Coronary artery (tissue), 2 donors: ENCODE measurements at places on chromosomes 6 and 20.
A peak's percentile ranks its signal among the peaks of the same experiment; 100 is the strongest.

DNA sequence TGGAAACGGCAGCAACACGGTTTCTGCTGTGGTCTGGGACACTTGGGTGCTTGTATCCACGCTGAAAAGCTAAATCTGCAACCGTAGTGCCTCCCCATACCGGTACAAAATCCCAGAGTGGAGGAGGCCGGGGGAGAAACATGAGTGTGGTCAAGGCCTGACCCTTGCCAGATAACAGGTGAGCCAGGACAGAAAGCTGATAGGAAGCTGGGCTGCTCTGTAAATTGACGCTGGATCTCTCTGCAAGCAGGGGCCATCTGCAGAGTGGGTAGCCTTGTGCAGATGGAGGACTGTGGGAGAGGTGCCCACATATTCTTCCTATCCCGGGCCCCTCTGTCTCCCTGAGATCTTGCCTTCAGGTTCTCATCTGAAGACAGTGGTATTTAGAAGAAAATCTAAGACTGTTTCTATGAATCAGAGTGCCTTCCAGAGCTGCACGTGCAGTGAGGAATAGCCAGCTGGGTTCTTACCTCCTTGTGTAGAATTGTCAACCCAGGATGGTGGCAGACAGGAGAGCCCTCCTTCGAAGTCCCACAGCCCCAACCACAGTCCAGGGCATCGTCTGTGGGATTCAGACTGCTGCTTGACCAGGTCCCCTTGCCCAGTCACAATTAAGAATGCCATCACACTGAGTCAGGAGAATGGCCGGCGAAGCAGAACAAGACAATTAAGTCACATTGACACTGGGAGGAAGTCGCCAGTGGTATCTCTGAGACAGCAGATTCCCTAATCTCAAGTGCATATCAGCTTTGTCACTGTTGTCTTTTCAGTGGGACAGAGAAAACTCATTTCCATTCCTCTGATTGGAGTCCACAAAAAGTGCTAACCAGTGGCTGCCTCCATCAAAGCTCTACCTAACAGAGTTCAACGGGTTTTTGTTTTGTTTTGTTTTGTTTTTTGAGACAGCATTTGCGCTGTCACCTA lies 100.0 kb upstream of the RIPOR2 start:
- no peak for DNase-seq

GRCh38 chr6:39210450-39210849 lies 18.8 kb downstream of the KCNK5 start:
- DNase-seq: no peak

DNA sequence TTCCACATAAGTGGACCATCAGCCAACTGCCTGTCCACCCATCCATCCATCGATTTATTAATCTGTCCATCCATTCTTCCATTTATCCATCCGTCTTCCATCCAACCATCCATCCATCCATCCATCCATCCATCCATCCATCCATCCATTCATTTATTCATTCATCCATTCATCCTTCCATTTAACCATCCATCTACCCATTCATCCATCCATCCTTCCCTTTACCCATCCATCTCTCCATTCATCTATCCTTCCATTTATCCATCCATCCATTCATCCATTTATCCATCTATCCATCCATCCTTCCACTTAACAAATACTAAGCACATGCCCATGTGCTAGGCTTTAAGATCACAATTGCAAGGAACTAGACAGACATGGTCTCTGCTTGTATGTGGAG lies 6.8 kb downstream of the SAMD5 start:
- no peak for DNase-seq

DNA sequence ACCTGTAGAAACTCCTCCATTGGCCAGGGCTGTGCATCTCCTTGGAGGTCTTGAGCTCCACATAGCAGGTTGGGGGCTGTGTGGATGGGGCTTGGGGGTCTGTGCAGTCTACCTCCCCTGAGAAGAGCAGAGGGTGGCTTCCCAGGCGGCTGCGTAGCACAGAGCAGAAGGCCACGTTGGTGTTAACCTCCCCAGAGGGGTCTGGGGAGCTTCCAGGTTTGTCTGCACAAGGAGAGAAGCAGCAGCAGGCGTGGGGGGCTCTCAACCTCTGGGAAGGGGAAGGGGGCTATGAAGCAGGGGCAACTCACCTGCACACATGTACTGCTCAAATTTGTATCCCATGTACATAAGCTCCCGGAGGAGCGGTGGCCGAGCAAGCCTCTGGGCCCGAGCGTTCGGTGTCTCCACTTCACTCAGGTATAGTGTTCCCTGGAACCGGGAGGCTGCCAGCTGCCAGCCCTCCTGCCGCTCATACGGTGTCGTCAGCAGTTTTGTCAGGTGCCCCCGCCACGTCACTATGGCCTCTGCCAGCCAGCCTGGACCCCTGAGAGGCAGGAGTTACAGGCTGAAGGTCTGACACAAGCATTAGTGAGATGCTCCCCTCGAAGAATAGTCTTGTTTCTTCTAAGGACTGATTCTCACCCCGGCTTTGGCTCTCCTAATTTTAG lies 1.2 kb downstream of the DXO start:
- no peak for DNase-seq

GRCh38 chr6:139588076-139588639 lies 213.7 kb upstream of the CITED2 start:
- DNase-seq: no peak

DNA sequence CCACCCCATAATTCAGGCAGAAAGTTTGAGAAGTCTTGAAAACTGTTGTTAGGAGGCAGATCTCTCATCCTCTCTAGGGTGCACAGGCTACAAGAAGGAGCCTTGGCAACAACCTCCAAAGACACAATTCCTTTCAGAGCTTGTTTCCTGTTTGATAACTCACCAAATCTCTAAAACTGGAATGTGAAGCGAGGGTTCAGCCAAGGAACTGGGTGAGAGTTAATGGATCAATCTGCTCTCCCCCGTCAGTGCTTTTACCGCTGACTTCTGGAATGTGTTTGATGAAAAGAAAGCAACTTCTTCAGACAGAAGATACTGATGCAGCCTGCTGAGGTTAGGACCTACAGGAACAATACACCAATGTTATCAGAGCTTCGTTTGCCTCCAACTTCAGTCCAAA lies 171.8 kb upstream of the BMP2 start:
- no peak for DNase-seq

- no peak for DNase-seq
These were observed 82.8 kb downstream of the TNFAIP3 start for GRCh38 chr6:137949686-137950390.

GRCh38 chr20:21509597-21510371 lies 4.1 kb downstream of the NKX2-2 start:
- peak; percentile 56 for DNase-seq

GRCh38 chr6:166318649-166319600 lies 10.7 kb upstream of the PRR18 start:
- peak; percentile 58 for DNase-seq

DNA sequence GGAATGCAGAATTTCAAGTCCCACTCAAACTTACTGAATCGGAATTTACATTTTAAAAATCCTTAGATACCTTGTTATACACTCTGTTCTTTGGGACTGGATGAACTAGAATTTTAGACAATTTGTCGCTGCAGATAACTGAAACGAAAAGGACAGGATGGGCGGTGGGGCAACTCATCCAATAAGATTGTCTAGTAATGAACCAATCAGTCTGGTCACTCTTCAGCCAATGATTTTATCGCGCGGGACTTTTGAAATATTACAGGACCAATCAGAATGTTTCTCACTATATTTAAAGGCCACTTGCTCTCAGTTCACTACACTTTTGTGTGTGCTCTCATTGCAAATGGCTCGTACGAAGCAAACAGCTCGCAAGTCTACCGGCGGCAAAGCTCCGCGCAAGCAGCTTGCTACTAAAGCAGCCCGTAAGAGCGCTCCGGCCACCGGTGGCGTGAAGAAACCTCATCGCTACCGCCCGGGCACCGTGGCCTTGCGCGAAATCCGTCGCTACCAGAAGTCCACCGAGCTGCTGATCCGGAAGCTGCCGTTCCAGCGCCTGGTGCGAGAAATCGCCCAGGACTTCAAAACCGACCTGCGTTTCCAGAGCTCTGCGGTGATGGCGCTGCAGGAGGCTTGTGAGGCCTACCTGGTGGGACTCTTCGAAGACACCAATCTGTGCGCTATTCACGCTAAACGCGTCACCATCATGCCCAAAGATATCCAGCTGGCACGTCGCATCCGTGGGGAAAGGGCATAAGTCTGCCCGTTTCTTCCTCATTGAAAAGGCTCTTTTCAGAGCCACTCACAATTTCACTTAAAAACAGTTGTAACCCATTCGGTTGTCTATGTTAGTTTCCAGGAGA lies 41.9 kb upstream of the HFE start:
- peak; percentile 81 for DNase-seq

DNA sequence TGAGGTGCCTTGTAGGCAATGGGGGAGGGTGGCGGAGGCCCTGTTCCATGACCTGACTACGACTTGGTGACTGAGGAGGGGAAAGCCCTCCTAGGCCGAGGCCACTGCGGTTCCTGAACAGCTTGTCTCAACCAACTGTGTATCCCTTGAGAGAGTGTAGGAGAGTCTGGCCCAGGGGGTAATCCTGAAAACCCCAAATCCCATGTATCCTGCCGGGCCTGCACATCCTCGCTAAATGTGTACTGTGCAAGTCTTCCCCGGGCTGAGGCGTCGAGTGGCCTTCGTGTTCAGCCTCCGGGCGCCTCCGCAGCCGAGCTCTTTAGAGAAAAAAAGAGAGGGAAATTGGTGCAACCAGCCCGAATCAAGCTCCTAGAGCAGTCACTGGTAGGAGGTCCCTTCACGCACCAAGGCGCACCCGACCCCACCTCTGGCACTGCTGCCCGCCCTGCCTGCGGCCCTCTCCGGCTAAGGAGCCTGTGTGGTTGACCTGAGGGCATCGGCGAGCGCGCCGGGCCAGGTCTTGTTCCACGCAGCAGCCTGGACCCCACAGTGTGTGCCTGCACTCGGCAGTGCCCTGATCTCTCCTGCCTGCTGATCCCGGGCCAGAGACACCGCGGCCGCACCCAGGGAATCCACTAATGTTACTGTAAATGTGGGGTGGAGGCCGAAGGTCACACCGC lies 7.3 kb downstream of the SIM1 start:
- DNase-seq: no peak

DNA sequence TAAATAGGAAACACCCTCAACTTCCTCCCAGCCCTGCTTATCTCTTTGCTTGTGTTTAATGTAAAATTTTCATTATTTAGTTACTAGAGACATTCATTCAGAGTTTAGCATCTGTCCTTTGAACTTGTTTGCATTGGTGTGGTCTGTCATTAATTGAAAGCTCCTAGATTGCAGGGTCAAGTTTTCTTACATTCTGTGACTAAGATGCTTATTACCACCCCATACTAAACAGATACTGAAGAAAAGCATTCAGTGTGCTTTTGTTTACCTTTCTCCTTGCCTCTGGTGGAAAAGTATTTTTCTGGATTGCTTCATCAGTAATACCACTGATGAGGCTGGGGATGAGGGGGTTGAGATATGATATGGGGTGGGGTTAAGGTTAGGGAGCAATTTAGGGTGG lies 199.0 kb downstream of the SAMD5 start:
- no peak for DNase-seq

DNA sequence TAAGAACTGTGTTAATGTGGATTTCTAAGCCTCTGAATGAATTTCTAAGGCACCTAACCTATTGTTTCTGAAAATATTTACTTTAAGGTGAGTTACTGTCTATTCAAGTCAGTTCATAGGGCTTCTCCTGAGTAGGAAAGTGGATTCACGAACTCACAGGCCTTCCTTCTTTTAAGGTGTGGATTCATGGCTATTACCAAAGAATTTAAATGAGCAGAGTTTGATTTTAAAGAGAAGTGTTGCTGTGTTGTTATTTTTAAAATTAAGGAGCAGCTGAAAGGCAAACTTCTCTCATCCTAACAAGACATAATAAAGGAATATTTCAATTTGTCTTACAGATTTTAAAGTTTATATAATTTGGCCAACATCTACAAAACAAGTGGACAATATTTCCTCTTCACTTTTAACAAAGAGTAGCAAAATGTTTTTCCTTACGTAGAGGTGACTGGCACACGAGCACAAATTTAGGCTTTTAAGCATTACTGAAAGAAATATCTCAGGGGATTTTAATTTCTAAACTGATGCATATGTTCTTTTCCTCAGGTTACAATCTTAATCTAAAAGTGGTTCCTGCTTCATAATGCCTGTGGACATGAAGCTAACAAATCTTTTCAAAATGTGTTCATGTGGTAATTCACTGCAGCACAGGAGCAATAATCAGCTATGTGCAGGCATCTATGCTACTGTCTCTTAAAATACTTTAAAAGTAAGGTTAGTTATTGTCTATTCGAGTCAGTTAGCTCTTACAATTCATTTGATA lies 602 bp upstream of the TSPYL4 start:
- DNase-seq: no peak

GRCh38 chr20:16472045-16472872 lies 101.0 kb downstream of the KIF16B start:
- DNase-seq: no peak

GRCh38 chr20:62860391-62860923 lies 1.2 kb downstream of the TCFL5 start:
- no peak for DNase-seq

GRCh38 chr6:2454180-2454579 lies 208.8 kb upstream of the GMDS start:
- DNase-seq: no peak

DNA sequence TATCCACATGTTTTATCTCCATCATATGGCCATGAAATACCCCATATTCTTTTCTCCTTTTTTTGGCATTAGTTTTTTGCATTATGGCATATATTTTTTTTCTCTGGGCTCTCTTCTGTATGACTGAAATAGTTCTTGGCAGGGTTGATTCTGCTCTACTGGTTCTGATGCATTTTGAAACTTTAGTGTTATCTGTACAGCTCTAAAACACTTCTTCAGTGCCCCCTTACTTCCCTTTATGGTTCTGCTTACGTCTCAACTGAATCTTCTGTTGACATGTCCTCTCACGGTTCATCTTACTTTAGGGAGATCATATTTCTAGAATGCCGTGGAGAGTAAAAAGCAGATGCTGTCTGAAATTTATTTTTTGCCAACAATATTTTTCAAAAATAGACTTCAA lies 23.2 kb upstream of the TXNDC5 start:
- DNase-seq: no peak

- no peak for DNase-seq
These were observed 67.2 kb upstream of the PHIP start for GRCh38 chr6:79145301-79145700.

DNA sequence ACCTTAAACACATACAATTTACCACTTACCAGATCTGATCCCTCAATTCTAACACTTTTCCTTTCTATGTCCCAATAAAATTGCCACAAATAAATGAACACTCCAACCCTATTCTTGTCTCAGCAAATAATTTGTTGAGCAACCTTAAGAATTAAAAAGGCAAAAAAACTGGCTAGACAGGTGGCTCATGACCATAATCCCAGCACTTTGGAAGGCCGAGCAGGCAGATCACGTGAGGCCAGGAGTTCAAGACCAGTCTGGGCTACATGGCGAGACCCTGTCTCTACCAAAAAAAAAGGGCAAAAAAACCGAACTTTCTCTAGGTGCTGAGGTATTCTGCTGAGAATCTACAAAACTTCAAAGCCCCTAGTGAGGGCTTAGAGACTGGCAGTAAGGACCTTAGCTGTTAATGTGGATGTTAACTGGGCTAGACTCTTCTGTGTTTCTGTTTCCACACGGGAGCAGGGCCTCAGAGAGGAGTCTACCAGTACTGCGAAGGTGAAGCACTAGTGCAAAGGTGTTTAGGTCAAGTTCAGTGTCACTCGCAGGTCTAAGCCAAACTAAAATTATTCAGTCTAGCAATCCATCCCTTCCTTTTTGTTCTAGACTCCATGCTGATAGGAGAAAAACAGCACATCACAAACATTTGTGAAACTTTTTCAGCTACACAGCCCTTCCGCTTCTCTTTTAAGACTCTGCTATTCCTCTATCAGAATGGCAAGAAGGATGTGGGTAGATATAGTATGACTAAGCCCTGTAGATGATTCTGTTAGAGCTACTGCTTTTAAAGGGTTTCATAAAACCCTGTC lies 2.6 kb downstream of the FASTKD5 start:
- DNase-seq: no peak
